Progenitor cell of endocrine pancreas (in vitro differentiated cells): ENCODE measurements at places on chromosomes 5 and 9.

GRCh38 chr5:140114341-140115185 lies 654 bp downstream of the PURA start:
- peaks cover 40% of the 10 kb centered on the region for H3K27me3 ChIP-seq
- peak overlapping the region; percentile 90 for H3K27ac ChIP-seq
- peaks cover 16% of the 10 kb centered on the region for H3K4me1 ChIP-seq
- DNase-seq: peak; percentile 46

DNA sequence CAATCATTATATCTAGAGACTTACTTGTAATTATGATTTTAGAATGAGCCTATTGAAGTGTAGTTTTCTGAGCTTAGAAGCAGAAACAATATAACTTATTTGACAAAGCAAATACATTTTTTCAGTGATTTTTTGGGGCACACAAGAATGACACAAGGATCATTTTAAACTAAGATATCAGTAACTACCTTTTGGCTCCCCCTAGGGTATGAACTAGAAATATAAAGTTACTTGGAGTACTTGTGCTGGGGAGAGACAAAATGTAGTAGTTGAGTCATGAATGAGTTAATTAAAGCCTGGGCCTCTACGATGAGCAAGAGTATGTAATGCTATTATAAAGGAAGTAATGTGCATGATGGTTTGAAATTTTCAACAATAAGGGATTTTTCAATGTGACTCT lies 1244.1 kb upstream of the ACO1 start:
- no peaks in the 10 kb centered on the region for H3K36me3 ChIP-seq
- H3K4me3 ChIP-seq: no peak overlapping the region
- H3K27me3 ChIP-seq: no peaks in the 10 kb centered on the region

DNA sequence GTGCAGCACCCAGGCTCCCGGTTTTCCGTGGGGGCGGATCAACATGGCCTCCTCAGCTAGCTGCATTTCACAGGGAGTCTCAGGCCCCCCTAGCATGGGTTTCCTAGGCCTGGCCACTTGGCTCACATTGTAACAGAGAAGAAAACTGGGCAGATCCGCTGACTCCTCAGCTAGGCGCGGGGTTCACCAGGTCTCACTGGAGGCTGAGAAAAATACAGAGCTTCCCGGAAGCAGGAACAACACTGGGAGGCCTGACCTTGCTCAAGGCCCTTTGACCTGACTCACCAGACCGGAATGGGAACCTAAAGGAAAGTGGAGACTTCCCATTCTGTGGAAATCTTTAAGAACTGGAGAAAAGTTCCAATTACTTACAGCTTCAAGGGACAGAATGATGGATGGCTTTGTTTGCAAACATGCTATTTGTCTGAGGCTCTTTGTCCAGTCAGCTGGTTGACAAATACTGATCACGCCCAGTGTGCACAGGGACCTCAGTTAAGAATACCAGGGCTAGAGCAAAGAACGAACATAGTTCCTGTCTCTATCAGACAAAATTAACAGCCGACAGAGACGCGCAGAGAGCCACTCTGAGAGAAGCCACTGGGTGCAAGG lies 88.7 kb upstream of the LRRTM2 start:
- DNase-seq: no peak
- H3K27me3 ChIP-seq: peaks cover 2% of the 10 kb centered on the region
- H3K36me3 ChIP-seq: peaks cover 2% of the 10 kb centered on the region

- DNase-seq: no peak
- no peaks in the 10 kb centered on the region for H3K27me3 ChIP-seq
Measured at GRCh38 chr5:152723482-152723881, 318.4 kb upstream of the NMUR2 start.

DNA sequence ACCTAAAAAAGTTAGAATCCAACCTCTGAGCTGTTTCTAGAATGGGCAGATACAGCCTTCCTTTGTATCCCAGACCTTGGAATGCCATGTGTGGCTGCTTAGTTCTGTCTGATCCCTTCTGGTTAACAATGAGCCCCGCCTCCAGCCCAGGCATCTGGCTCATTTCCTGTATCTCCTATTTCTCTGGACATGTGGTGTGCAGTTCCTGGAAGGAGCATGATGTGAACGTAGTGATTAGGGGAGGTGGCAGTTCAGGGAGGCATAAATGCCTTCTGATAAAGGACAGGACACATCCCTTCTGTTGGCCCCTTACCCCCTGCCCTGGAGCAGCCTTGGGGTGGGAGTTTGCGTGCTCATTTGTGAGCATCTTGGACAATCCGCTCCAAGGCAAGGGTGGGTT lies 243.0 kb downstream of the ZSWIM6 start:
- H3K4me1 ChIP-seq: no peaks in the 10 kb centered on the region
- no peak overlapping the region for H3K27ac ChIP-seq

DNA sequence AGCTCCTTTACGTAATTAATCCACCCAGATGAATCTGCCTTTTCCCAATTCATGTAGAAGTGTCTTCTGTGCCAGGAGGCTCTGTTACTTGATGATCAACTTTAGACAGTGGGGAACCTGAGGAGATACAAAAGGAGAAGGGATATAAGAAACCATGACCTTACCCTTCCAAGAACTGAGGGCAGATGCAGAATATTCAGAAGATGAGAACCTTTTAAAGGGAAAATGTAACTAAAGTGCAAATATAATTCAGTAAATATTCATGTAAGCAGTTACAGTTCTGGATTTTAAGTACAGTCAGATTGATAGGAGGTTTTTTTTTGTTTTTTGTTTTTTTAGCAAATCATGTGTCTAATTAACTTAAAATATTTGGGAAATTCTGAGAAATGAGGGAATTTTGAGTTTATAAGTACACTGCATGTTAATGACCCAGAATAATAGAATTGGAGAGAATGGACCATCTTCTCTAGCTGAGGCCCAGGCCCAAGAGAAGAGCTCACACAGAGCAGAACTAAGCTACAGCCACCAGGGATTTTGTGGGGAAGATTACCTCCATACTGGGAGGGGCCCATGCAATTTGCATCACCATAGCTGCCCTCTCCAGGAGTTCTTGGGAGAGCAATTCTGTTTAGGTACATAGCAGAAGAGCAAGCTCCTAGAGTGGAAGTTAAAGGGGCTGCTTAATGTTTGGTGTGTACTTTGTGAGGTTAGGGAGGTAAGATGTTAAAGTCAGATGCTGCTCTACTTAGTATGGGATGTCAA lies 61.5 kb downstream of the SV2C start:
- DNase-seq: no peak
- H3K27me3 ChIP-seq: peaks cover 43% of the 10 kb centered on the region
- H3K4me3 ChIP-seq: no peak overlapping the region
- H3K27ac ChIP-seq: no peak overlapping the region
- H3K4me1 ChIP-seq: no peaks in the 10 kb centered on the region
- no peaks in the 10 kb centered on the region for H3K36me3 ChIP-seq
